Osteocyte (in vitro differentiated cells): ENCODE measurements at places on chromosomes 2 and 18.

GRCh38 chr18:31497836-31498573 is at the start of gene DSG2:
TSS of gene DSG2 (plus strand) at chr18:31498177. CDS start at chr18:31498252, 75 bp downstream.
- DNase-seq: peak; percentile 85

DNA sequence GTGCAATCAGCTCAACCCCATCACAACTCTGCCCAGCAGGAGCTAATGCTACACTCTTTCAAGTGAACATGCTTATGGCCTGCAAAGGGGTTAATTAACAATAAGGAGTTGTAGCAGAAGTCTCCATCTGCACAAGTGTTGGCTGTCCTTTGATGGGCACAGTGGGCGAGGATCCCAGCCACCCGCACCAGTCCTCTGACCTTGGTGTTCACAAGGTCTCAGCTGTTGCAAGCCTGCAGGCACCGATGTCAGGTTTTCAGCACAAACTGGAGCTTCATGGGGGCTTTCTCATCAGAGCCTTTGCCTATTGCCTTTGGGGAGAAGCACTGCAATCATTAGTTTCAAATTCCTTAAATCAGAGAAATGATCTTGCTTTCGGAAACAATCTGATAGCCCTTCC is 60.9 kb upstream of the TMEM178A start:
- no peak for DNase-seq

GRCh38 chr2:60547841-60548240 is 5.6 kb downstream of the BCL11A start:
- no peak for DNase-seq

GRCh38 chr18:31943878-31944816 is 1.2 kb upstream of the TRAPPC8 start:
- DNase-seq: no peak

DNA sequence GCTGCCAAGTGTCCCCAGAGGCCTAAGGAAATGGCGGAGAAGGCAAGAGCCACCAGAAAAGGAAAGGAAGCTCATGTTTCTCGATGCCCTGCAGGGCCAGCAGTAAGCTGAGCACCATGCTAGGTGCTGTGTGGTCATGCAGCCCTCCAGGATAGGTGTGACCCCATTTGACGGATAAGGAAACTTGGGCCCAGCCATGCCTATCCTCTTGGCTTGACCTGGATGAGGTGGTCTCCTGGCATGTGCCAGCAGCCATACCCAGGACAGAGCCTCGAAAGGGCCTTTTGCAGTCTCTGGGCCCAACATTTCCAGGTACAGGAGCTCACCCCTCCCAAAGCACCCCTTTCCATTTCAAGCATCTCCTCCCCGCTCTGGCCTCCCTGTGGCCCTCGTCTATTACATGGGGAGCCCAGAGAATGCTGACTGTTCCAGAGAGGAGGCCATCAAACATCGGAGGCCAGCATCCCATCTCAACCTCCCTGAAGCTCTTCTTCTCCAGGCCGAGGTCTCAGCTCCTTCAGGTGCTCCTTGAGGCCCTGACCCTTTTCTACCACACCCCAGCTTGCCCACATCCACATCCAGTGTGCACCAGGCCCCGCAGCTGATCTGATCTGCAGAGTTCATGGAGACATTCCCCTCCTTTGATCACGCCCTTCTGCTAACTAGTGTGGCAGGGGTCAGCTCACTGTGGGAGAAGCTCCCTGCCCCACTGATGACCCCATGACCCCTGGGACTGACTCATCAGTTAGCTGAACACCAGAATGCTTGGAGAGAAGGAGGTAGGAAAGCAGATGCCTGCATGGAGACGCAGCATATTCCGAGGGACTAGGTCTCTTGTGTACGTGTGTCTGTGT is 208.4 kb downstream of the TNS1 start:
- peak; percentile 69 for DNase-seq

DNA sequence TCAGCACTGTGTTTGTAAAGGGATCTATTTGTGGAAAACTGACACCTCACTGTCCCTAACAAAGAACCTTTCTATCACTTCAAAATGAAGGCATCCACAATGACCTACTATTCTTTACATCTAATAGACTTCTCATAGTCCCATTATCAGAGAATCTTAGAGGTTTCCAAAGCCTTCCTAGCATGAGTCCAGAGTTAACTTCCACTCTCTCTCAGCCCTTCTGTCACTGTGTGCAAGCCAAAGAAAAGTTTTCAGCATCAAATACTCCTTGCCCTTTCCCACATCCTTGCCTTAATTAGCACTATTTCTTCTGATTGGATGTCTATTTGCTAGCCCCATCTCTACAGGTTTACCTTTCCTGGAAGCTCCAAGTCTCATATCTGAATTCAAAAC is 178.5 kb downstream of the ERBB4 start:
- no peak for DNase-seq

- DNase-seq: no peak
Measured at GRCh38 chr2:73272270-73272669, 12.0 kb downstream of the FBXO41 start.

DNA sequence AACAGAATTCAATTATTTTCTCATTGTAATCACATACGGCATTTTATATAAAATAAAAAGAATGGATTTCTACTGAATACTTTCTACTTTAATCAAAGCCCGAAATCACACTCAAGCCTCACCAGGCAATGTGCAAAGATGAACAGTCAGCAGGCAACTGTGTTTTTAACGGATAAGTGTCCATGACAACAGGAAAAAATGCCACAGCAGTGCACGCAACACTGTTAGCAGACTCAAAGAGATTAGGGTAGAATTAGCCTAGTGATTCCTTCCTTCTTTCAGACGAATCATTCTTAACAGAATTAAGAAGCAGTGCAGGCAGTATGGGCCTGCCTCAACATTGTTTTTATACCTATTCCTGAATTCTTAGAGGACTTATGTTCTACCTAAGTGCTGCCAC is 135.6 kb downstream of the CDH2 start:
- DNase-seq: no peak

DNA sequence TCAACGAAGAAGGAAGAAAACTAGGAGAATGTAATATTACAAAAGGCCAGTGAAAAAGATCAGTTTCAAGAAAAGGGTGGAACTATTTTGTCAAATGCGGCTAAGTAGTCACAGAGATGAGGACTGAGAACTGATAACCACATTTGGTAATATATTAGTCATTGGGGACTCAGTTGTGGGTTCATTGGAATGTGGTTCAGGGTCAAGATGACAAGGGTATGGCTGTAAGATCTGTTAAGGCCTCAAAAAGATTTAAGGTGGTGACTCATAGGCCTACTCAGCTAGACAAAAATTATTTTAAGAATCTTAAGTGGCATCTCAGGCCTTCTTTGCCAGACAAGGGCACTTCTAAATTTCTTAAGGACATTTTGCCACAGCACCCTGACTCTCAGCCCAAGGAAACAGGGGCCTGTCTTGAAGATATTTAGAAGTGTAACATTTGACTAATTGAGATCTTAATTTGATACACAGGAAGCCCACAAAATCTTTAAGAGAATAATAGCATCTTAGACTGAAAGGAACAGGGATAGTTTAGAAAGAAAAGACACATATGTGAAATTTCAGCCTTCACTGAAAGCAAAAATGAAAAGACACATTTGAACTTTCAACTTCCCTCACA is 81.3 kb downstream of the STRADB start:
- no peak for DNase-seq

GRCh38 chr2:59458800-59459199 is 1094.7 kb downstream of the BCL11A start:
- no peak for DNase-seq

DNA sequence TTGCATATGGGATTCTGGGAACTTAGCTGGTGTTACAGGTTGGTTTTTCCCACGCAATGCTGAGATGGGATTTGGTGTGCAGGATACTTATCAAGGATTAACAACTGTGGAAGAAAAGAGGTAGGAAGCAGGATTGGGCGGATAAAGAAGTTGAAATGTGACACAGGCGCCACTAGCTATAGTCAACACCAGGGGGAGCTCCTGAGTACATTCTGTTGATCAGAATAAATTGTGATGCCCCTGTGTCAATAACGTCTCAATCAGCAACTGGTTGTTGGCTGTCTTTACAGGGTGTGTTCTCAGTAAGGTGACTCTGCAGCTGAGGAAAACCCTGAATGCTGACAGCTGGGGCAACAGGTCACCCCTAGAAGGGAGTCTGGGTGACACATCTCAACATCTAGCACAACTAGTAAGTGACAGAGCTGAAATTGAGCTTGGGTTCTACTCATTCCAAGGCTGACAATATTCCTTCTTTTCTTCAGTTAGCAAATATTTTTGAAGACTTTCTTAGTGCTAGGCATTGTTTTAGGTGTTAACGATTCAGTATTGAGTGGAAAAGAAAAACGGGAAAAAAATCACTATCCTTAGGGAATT is 143.0 kb downstream of the ARL6IP6 start:
- no peak for DNase-seq

- no peak for DNase-seq
Measured at GRCh38 chr2:108942888-108943287, 46.1 kb downstream of the EDAR start.

- no peak for DNase-seq
Measured at GRCh38 chr2:8677646-8678592, 3.9 kb upstream of the ID2 start.

DNA sequence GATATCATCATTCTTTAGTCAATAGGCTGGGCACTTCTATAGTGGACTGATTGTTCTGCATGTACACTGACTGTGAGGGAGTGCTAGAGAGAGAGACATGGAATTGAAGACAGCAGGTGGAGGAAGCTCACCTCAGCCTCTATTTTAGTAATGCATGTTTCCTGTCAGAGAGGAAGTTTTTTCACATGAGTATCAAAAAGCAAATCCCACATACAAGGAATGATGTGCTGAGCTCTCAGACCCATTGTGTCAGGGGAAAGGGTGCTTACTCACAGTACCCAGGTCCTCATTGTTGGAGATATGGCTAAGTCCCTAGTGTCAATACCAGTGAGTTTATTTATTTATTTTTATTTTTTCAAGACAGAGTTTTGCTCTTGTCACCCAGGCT is 9.9 kb upstream of the CDK15 start:
- DNase-seq: no peak

- DNase-seq: no peak
Measured at GRCh38 chr2:179511105-179511789, 246.6 kb upstream of the SESTD1 start.

- peak; percentile 62 for DNase-seq
Measured at GRCh38 chr2:110864731-110865130, 132.4 kb downstream of the ACOXL start.

DNA sequence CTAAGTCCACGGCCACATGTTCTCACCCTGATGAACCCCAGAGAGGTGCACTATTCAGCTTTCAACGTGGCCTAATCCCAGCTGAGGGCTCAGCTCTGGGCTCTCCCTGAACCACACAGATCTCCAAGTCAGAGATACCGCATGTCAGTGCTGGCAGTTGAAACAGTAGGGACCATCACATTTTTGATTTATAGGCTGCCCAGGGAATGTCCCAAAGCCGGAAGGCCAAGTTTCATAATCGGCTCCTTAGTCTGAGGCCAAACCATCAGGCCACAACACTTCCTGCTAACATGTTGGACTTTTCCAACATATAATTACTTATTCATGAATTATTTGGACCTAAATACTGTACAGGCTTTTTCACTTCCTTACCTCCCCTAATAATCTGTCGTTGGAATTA is 91.9 kb upstream of the KLHL29 start:
- DNase-seq: no peak

DNA sequence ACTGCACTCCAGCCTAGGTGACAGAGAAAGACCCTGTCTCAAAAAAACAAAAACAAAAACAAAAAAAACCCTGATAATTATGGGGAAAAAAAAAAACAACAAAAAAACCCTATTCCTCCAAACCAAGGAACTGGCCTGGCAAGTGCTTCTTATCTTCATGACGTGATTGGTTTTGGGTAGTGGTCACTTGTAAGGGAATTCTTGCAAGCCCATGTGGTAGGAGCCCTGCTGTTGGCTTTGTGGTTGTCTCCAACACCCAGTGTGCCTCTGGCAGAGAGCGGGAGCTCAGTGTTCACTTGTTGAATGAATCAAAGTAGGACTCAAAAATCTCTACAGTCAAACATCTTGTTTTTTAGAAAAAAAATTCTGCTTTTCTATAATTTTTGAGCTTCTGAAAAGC is 6.0 kb downstream of the GALM start:
- DNase-seq: no peak

DNA sequence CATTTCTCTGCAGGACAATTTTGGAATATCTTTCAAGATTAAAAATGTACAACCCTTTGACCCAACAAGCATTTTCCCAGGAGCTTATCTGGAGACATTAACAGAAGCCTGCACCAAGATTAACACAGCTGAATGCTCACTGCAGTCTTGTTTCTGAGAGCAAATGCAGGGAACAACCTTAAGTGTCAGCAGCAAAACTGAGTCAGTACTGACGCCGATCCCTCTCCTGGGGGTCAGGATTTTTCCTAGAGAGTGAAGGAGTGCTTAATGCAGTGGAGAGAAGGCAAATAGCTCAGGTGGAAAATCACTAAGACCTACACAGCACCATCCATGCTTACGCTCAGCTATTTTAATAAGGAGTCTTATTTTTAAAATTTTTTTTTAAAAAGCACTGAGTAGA is 42.8 kb upstream of the SGPP2 start:
- no peak for DNase-seq

DNA sequence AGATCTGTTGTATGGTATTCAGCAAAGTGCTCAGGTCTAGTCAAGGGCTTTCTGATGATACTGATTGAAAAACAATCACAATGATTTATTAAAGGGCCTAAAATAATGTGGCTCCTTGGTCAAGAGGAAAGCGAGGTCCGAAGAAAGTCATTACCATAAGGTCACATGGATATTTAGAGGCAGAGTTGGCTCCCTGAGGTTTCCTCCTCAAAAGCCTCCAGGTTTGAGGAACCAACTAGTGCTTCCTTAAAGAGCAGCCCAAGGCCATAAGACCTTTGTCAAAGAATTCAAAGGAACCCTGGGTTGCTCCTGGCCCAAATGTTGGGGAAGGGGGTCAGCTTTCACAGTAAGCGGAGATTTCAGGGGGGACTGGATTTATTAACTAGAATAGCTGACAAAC is 280.7 kb upstream of the ATP5MC3 start:
- DNase-seq: no peak

DNA sequence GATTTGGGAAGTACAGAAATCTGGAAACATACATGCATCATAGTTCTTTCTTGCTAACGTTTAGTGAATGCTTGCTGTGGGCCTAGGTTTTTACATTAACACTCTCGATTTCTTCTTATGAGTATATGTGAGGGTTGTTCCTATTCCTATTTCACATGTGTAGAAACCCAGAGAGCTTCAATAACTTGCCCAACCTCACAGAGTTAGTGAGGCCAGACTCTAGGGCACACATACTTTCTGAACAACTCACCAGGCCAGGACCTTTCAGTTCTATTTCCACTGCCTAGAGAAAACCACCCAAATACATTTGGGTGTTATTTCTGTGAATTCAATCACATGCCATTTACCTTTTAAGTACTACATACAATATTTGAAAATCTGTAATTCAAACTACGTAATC is 8.2 kb upstream of the KCTD1 start:
- no peak for DNase-seq

- no peak for DNase-seq
Measured at GRCh38 chr18:22739789-22740188, 193.3 kb upstream of the RBBP8 start.
